ENCODE measurements at places on chromosomes 16 and 17. TPM values are rescaled to one million over a fixed set of nuclear protein-coding genes. Genes with fewer than 3 reads are reported as not detected.

GUCY2D gene
- not detected for total RNA-seq

MYH1 gene
- total RNA-seq: not detected

- DNase-seq: peak; percentile 11
Observed at GRCh38 chr16:67014634-67015312, 14.2 kb upstream of the CBFB start.

DNA sequence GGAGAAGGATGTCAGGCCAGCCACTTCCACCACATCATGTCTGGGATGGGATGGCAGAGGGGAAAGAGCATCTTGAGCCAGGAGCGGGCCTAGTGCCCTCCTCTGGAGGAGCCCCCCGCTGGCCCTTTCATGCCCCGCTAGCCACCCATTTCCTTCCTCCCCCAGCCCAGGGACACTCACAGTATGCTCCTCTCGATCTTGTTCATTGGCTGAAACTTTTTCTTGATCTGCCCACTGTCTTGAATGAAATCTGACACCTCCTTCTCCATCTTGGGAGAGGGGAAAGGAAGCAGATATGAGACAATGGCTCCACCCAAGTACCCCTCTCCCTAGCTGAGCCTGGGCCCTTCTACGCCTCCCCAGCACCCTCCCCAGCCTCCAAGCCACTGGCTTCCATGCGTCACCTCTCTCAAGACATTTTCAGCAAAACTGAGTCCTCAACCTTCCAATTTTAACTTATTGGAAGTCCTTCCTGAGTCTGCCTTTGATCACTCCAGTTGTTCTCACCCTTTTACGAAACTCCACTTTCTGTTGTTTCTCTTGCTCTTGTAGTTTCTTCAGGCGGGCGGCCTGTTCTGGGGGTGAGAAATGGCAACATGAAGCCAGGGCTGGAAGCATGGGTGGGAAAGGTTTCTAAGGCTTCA, 7.2 kb downstream of the SPAG7 start:
- peak; percentile 60 for DNase-seq

DNA sequence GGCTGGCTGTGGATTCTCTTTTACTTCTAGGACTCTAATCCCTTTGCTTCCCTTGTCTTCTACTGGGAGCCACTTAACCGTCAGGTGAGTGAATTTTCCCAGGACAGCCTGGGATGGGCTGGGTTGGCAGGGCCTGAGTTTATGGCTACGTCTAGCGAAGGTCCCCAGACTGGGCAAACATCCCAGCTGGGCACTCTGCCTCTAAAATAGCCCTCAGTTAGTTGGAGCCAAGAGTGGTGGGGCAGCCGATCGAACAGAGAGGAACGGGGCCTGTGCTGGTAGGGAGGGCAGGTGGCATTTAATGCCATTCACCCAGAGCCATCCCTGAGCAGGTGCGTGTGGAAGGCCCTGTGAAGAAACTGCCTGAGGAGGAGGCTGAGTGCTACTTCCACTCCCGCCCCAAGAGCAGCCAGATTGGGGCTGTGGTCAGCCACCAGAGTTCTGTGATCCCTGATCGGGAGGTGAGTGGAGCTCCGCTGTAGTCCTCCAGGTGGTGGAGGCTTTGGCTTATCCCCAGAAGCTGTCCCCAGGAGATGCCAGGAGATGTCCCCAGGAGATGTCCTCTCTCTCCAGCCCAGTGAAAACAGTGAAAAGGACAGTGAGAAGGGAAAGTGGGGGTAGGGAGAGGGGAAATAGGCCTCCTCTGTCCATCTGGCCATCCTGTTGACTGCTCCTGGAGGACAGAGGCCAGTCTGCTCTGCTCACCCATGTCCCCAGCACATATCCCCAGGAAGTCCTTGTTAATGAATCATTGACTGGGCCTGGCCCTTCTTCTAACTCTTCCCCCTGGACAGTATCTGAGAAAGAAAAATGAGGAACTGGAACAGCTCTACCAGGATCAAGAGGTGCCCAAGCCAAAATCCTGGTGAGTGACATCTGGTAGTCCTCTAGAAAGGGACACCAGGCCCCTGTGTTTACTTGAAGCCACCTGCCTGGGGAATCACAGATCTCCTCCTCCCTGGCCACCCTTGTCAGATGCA, 4.4 kb downstream of the PNPO start:
- no peak for DNase-seq
